Anterior cingulate cortex (tissue), 58 donors: ENCODE measurements at places on chromosomes 6 and 20.

GRCh38 chr6:70351461-70351860 is 48.6 kb upstream of the COL9A1 start:
- DNase-seq = no peak

DNA sequence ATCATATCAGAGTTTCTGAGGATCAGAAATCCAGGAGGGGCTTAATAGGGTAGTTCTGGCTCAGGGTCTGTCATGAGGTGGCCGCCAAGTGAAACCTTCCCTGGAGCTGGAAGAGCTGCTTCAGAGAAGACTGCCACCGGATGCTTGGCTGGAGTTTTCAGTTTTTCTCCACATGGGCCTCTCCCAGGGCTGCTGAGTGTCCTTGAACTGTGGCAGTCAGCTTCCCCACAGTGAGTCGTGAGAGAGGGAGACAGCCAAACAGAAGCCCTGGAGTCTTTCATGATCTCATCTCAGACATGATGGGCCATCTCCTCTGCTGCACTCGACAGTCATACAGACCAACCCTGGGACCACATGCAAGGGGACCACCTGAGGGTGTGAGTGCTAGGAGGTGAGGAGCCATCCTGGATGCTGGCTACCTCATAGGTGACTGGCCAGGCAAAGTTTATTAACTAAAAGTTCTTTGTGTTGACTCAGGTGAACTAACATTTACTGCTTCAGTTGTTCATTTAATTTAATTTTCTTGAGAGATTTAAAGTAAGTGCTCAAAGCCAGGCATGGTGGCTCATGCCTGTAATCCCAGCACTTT is 71.5 kb downstream of the SHLD1 start:
- DNase-seq = no peak

DNA sequence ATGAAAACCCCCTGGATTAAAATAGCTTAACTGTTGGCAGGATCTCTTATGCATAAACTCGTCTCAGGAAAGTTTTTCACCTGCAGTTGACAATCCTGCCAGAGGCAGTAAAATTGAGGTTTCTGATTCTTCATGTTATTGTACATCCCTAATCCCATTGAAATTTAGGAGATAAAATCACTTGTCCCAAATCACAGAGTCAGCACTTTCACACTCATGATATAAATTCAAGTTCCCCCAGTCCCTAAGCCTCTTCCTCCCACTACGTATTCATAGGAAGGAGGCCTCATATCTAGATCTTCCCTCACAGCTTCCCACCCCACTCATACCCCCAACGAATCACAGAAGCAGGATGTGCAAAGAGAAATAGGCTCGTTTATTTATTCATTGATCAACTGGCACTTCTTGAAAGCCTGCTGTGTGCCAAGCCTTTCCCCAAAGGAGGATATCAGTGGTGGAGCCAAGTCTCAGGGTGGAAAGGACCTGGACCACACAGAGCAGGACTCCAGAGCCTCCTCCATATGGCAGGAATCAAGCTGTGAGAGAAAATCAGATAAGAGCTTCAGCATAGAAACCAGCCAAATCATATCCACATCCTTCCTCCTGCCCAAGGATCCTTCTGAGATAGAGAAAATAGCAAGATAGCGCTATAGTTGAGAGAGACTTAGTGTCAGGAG is 2.3 kb downstream of the SLPI start:
- DNase-seq = no peak

DNA sequence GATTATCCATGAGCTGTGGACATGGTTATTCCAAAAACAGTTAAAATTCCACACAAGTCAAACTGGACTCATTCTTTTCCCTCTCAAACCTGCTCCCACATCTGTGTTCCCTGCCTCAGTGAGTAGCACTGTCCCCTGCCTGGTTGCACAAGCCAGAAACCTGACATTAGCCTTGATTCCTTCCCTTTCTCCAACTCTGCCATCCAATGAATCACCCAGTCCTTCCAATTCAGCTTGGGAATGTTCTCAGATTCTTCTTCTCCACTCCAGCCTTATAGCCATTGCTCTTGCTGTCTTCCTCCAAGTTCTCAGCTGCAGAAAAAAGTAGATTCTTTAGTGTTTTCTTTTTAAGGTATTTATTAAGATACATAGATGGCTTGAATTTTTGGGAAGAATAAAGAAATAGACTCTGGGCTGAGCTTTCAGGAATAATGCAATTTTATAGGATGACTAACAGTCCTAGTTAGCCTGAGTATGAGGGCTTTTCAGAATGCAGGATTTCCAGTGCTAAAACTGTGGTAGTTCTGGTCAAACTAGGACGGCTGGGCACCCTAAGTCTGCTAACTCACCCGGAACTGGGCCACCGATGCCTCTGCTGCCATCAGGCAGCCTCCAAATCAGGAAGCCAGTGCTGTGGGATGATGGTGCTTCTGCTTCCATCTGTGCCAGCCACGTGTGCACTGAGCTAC is 18.2 kb upstream of the SASH1 start:
- DNase-seq = no peak

- peak; percentile 24 for DNase-seq
Observed at GRCh38 chr6:6614096-6614982, 25.8 kb downstream of the LY86 start.

GRCh38 chr6:132673376-132674094 is 14.6 kb upstream of the TAAR1 start:
- no peak for DNase-seq

- no peak for DNase-seq
Observed at GRCh38 chr6:47407300-47408281, 70.0 kb upstream of the CD2AP start.

DNA sequence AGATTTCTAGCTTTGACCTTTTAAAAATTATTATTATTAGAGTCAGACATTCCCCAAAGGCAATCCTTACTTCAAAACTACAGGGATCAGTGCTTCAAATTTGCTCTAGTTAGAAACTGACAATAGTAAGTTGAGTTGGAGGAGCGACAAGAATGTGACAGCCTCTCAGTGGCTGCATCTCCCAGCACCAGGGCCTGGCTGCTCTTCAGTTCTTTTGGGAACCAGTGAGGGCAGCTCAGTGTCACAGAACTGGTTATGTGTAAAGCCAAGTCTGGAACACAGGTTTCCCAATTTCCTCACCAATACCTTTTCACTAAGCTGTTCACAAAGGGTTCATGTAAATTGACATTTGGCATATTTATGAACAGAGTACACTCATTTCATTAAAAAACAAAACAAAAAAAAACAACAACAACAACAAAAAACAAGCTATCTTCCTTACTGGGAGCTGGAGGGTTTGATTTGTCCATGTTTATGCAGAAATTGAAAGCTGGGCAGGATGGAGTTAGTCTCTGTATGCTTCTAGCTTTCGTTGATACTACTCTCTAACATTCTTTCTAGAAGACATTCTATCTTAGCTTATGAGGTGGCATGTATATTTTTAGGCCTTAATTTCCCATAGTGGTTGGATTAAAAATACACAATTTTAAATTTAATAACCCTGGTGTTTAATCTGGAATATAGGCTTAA is 95.0 kb downstream of the SAMD5 start:
- DNase-seq = no peak

DNA sequence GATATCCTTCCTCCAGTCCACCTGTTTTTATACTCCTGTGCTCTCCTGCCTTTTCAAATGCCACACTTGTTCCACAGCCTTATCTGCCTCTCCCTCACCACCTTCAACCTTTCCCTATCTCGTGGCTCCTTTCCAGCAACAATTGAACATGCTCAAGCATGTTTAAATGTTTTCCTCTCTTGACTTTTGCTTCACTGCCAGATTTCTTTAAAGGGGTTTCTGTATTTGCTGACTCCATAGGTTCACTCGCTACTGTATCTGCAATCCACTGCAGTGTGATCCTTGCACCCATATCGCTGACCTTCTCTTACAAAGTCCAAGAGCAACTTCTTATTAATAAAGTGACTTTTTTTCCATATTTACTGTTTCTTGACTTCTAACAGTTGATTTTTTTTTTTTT is 11.2 kb upstream of the GMNN start:
- no peak for DNase-seq

DNA sequence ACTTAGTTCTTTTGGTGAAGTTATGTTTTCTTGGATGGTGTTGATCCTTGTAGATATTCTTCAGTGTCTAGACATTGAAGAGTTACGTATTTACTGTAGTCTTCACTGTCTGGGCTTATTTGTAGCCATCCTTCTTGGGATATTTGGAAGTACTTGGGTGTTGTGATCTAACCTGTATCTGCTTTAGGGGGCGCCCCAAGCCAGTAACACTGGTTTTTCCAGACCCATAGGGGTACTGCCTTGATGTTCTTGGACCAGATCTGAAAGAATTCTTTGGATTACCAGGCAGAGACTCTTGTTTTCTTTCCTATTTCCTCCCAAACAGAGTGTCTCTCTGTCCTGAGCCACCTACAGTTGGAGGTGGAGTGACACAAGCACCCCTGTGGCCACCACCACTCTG is 309.1 kb upstream of the IMPG1 start:
- no peak for DNase-seq

GRCh38 chr20:53930651-53931504 is 139.5 kb downstream of the BCAS1 start:
- DNase-seq = no peak

DNA sequence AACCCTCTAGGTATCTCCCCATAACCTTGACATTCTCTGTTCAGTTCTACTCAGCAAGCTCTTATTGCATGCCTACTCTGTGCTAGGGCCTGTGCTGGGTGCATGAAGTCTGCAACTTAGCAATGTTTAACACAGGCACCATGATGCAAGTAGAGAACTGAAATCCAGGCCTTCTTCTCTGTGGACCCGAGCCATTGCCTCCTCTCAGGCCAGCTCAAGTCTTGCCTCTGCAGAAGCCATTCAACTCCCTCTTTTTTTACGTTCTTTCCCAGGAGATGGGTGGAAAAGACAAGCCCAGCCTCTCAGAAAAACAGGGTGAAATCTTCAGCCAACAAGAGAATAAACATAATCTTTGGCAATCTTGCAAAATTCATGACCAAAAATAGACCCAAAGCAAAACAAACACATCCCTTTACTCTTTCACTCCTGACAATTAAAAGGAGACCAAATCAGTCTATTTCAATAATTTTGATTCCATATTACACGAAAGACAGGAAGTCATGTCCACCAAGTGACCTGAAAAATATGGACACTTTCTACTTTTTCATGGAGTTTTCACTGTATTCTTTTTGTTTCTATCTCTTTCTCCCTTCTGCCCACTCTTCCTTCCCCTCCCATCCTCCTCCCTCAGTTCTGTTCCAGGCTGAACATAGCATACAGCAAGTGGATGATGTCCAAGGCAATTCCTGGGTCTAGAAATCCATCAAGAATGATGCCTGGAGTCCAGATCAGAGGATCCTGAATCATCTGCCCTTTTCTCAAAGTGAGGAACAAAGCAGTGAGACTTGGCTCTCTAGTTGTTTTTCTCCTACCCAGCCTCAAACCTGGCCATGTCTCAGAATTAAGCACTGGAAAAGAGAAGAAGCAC is 45.4 kb upstream of the MOCS1 start:
- no peak for DNase-seq

DNA sequence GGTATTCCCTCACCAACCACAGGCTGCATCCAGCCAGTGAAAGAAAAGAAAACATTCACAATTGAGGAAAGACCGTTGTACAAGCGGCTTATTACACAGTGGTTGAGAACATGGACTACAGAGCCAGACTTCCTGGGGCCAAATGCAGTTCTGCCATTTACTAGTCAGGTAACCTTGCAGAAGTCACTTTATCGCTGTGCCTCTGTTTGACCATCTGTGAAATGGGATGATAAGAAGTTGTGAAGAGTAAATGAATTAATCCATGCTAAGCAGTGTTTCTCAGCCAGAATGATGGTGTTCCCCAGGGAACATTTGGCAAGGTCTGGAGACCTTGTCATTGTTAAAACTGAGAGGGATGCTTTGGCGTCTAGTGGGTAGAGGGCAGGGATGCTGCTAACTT is 14.8 kb downstream of the ARHGAP40 start:
- no peak for DNase-seq

- no peak for DNase-seq
Observed at GRCh38 chr20:50837532-50838321, 42.9 kb downstream of the BCAS4 start.
